ENCODE measurements at places on chromosomes 11 and 22.

DNA sequence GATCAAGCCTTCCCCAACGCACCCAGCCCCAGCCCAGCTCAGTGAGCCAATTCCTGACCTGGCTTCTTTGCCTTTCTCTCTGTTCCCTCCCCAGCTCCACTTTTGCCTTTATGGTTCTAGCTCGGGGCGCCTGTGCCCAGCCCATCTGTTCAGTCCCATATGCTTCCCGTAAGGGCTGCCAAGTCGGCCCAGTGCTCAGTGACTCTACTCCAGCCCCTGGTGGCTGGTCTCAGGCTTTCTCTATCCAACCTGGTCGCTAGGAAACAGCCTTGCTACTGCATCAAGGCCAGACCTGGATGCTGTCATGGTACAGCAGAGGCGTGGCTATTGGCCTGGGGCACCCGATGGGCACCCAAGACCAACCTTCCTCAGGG lies 178.0 kb downstream of the DSCAML1 start:
- no peak for DNase-seq

DNA sequence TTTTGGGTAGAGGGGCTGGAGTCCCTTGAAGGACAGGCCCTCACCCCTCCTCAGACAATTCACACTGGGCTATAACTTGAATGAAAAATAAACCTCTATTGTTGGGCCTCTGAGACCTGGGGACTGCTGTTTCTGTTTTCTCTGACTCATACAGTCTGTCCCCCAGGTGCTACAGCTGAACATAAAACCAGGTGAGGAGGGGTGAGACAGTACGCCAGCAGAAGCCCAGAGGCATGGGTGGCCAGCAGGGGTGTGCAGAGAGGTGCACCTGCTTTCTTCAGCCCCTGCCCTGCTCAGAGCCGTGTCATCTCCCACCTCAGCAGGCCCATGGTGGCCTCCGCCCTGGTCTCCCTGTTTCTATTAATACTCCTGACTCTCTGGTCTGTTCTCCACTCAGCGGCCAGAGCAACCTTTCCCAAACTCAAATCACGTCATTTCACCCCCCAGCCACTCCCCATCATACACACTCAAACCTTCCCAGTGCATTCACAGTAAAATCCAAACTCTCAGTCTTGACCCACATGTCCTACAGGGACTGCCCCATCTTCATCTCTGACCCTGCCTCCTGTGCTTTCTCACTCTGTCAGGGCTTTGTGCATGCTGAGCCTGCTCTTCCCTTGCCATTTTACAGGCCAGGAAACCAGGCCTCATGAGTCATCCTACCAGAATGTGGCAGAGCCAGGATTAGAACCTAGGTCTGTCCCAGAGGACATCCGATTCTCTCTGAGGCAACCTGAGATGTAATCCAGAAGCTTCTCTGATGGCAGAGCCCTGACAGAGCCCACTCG lies 5.4 kb upstream of the IL2RB start:
- no peak for DNase-seq

- no peak for DNase-seq
Observed at GRCh38 chr11:115925568-115926090, 421.4 kb upstream of the CADM1 start.

DNA sequence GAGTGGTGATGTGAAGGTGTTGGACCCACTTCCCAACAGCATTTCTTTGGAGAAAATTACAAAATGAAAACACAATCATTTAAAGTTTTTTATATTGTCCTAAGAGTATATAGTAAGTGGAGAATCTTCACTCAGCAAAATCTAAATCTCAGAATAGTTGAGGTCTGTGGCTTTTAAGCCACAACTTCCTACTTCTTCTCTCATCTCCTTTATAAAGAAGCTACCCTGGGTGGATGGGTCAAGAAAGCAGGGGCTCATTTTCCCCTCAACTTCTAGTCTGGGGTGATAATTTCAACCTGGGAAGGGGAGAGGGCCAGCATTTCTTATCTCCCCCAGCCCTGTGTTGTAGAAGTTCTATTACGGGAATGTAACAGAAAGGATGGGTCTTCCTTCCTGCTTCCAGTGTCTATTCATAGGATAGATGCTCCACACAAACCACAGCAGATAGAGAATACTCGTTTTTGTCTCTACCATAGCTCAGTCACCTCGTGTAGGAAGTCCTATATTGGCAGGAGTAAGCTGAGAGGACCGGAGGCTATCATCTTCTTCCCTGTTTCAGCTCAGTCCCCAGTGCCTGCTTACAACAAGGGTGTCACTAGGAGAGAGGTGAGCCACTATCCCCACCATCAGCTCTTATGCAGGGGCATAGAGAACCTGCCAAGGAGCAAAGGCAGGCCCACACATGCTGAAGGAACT lies 341.5 kb downstream of the CASP12 start:
- DNase-seq: no peak

Data from RWPE1 (cell line).